Activated CD4-positive, alpha-beta memory T cell treated with anti-CD3 and anti-CD28 coated beads, Interleukin-2, amount 10 ng/mL, durations not matched to agents 7 days and 5 days (primary cell): ENCODE measurements at places on chromosomes 13 and 19. TPM values are rescaled to one million over a fixed set of nuclear protein-coding genes. Genes with fewer than 3 reads are reported as not detected.

BRME1 gene
- total RNA-seq, result 3.8 TPM

GNA15 gene
- 140 TPM for total RNA-seq

KLK6 gene
- total RNA-seq, result not detected

RB1 gene
- 41.3 TPM for total RNA-seq

NKG7 gene
- total RNA-seq, result 417 TPM

ELSPBP1 gene
- total RNA-seq, result not detected

COL4A1 gene
- total RNA-seq, result not detected

FFAR2 gene
- not detected for total RNA-seq
